ENCODE measurements at places on chromosomes 4 and X.

DNA sequence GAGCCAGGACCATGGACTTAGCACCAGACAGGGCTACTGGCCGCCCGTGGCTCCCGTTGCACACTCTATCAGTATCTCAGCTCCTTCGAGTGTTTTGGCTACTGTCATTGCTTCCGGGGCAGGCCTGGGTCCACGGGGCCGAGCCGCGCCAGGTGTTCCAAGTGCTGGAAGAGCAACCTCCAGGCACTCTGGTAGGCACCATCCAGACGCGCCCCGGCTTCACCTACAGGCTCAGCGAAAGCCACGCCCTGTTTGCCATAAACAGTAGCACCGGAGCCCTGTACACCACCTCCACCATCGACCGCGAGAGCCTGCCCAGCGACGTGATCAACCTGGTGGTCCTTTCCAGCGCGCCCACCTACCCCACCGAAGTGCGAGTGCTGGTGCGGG, 1.6 kb downstream of the FAT4 start:
- DNase-seq = no peak

DNA sequence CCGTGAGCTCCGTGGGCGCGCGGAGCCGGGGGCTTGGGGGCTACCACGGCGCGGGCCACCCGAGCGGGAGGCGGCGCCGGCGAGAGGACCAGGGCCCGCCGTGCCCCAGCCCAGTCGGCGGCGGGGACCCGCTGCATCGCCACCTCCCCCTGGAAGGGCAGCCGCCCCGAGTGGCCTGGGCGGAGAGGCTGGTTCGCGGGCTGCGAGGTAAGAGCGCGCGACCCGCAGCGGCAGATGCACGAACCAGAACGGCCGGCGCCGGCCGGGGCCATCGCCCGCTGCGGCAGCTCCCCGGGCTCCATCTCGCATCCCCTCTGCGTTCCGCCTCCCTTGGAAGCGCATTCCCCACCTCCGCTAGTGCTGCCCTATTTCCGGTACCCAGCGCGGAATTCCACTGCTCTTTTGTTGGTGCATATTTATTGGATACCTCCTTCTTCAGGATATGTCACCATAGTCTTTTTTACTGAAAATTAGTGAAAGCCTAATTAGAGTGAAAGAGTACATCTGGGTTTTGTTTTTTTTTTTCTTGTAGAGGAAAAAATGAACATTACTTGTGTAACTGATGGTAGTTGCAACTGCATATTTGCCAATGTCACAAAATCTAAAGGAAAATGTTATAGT, 797 bp downstream of the PKD2 start:
- no peak for DNase-seq

DNA sequence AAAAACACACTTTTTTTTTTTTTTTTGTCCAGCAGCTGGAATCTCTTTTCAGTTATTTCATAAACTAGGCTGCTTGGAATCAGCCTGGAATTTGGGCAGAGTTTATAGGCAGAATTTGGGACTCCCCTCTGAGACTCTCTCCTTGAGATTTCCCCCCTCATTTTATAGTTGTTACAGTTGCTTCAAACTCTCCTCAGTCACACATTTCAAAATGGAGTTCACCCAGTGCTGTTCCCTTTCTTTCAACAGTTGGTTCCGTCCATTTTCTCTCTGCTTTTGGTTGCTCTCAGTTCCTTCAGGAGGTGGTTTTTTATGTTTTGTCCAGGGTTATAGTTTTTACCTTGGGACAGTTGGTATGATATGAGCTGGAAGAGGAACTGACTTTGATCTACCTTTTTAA, 27.5 kb downstream of the NSD2 start:
- no peak for DNase-seq

- DNase-seq = no peak
Observed at GRCh38 chr4:125432078-125432477, 117.3 kb downstream of the FAT4 start.

- DNase-seq = no peak
Observed at GRCh38 chrX:104085919-104086318, 9.9 kb upstream of the TMSB15C start.

DNA sequence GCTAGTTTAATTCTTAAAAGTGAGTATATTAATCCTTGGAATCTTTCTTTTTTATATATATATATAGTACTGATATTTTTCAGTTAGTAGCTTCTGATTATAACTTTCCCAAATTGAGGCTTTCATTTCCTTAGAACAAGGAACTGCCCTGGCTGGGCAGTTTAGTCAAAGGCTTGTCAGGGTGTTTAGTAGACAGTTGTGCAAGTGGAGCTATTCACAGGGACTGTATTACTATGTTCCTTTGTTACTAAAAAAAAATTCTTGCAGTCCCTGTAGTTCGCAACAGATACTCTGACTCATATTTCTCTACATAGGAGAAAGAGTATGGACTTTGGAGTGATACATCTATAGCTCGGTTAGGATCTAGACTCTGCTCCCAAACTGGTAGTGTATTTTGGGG, 20.8 kb downstream of the USO1 start:
- no peak for DNase-seq

- no peak for DNase-seq
Observed at GRCh38 chrX:29012867-29013266, 425.6 kb downstream of the IL1RAPL1 start.

GRCh38 chr4:90127706-90128345, 632 bp downstream of the CCSER1 start:
- no peak for DNase-seq

DNA sequence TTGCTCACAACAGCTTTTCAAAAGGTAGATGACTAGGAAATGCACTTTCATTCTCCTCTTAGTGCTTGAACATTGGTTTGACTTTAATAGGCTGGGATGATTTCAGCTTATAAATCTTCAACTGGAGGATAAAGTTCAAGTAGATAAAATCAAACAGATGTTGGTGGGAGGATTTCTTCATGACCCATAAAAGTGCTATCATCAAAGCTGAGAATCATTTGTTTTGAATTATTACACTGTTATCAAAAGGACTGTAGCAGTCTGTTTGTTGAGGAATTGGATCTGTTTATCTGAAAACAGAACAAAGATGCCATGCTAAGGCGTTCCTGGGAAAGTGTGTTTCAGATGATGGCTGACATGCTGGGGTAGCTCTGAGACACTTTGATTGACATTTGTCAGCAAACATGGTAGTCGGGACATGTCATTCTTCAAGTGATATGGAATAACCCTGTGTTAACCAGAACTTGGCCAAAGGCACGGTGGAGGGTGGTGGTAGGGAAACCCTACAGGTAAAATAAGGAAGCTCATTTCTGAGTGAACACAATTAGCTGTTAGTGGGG, 304.0 kb upstream of the PITX2 start:
- peak; percentile 12 for DNase-seq

DNA sequence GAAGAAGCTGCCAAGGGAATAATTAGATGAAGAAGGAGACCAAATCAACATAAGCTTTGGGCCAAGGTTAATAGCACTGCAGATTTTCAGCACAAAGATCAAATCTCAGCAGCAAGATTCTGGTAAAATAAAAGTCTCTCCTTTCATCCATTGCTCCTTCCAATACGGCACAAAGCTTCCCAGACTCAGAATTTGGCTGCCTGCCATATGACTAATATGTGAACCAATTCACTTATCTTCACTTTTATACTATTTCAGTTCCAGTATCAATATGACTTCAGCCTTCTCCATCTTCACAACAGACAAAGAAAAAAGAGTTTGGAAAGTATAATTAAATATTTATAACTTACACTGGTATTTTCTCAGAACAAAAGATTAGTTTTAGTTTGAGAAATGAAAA, 978.3 kb upstream of the GRID2 start:
- DNase-seq = no peak

DNA sequence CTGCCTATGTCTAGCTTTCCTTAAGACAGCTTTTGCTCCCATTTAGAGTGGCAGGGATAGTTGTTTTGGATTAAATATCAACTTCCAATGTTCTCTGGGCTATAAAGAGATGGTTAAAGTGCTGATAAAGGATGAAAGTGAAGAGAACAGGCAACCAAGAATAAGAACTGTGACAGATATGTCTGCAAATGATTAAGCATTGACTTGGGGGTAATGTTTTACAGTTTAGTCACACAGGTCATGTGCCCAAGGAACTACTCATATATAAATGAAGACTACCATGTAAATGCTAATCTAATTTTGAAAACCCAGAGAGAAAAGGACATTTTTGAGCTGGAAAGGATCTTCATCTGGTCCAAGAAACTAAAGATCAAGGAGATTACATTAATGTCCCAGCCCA, 42.1 kb downstream of the RBMX2 start:
- DNase-seq = no peak

- no peak for DNase-seq
Observed at GRCh38 chr4:71907782-71908181, 123.9 kb upstream of the GC start.

DNA sequence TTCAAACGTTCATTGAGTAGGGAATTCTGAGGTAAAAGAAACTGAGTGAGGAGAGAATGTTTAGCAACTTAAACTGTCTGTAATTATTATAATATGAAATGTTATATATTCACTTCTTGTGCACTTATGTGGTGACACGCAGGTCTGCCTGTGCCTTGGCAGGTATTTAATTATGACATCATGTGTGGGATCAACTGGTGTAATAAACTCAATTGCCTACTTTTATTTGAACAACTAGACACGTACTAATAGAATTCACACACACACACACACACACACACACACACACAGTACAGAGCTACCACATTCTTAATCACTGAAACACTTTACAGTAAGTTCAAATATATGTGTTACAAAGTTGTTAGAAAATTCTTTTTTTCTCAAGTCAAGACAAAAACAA, 20.7 kb upstream of the SLC25A31 start:
- no peak for DNase-seq

GRCh38 chr4:26173619-26174018, 147.2 kb upstream of the RBPJ start:
- no peak for DNase-seq

DNA sequence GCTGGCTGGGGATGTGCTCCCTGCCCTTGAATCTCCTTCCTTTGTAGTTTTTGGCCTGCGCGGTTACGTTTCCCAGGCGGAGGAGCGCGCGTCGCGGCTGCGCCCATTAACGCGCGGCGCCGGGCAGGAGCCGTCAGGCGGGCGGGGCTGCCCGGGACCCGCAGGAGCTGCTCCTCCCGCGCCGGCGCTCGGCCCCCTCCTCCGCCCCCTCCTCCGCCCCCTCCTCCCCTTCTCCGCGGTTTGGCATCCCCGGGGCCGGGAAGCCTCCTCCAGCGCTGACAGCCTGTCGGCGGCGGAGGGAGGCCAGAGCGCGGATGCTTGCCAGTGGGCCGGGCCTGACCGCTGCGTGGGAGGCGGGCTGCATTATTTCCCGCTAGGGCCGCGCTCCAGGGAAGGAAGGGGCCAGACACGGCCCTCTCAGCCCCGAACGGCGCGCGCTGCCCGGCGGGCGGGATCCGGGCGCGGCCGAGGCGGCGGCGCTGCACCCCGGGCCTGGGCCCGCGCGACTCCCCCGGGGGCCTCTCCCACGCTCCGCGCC, at the start of gene DCLK2:
TSS of gene DCLK2 (plus strand) at position 405 of the 538 bp plus-strand sequence. CDS start 583 bp downstream, outside the sequence.
- no peak for DNase-seq

DNA sequence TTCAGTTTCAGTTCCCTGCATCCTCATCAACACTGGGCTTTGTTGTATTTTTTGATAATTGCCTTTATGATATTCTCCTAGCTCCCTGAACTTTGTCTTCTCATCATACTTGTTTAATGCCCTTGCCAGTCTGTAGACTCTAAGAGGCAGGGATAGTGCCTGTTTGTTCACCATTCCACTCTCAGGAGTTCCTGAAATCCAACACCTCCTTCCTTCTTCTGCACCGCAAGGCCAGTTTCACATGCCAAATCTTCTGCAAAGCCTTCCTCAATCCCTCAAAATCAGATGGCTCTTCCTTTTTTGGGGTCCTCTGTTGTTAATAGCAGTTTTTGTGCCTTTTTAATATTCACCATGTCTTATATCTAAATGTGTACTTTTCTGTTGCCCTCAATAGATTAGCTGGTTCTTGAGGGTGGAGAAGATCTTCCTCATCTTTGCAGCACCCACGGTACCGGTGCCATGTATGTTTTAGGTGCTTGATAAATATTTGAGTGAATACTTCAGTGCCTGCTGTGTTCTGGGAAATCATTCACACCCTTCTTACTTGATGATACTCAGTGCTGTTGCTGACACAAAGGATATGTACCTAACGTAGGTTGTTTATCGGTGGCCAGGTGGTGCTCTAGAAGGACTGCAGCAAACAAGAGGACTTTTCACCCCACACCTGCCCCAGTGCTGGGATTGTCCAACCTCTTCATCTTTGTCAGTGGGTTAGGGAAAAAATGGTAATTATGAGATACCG, 85.3 kb upstream of the LIMCH1 start:
- DNase-seq = no peak

GRCh38 chr4:124515591-124515990, 196.9 kb downstream of the ANKRD50 start:
- no peak for DNase-seq

DNA sequence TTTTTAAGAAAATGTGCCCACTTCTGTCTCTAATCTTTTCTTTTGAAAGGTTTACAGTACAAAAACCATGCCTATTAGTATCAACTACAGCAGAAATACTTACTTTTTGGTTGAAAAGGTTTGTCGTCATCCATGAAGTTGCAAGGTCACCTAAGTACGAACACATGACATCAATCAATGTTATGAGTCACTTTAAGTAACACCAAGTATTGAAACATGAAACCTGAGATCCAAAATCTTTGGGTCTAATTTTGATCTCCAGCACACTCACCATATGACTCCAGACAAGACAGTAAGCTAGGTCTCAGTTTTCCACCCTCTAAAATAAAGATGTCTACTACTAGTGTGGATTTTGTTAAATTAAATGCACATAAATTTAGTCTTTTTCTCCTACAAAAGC, 8.4 kb downstream of the ZNF280C start:
- DNase-seq = no peak

DNA sequence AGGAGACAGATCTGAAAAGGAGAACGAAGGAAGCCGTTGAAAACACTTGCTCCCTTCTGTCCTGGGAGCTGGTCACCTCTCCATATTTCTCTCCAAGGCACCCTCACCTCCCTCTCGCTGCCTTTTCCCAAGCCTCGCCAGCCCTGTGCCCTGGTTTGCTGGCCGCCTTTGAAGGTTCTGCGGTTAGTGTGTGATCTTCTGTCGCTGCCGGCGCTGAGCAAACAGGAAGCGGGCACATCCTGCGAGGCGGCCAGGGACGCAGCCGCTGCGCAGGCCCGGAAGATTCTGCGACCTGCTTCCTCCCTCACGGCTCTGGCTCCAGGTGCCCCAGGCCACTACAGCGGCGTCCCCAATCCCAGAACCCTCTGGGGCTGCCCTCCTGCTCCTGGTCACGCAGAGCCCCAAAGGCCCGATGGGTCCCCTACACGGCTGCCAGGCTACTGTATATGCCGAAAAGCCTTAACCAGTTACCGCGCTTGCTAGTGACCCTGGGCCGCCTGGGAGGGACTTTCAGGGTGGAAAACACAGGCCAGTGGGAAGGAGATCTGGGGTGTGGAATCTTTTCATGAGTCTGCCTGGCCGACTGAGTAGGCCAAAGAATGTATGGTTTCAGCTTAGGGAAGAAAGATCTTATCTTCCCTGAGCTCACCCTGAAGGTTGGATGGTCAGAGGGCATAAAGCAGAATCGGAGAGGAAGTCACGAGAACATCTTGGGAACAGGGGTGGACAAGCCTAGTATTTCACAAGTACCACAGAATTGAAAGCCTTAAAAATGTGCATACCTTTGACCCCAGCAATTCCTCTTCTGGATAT, 2.3 kb upstream of the SASH3 start:
- DNase-seq = no peak
